ENCODE measurements at places on chromosomes 4 and X.

DNA sequence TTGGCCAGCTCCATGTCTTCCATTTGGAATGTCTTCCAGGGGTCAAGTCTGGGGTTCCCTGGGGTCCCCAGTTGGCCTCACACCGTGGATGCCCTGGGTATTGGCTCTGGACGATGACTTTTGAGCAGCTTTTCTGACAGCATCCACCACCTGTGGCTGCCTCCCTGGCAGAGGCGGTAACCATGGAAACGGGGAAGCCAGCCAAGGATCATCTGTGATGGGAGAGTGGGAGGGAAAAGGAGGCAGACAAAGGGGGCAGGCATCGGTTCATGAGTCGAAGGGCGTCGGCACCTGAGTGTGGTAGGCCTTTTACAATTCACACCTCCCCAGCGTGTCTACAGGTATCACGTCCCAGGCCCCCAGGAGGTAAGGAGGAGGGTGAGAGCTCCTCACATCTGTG, 152.2 kb downstream of the ASMT start:
- DNase-seq = peak; percentile 5

DNA sequence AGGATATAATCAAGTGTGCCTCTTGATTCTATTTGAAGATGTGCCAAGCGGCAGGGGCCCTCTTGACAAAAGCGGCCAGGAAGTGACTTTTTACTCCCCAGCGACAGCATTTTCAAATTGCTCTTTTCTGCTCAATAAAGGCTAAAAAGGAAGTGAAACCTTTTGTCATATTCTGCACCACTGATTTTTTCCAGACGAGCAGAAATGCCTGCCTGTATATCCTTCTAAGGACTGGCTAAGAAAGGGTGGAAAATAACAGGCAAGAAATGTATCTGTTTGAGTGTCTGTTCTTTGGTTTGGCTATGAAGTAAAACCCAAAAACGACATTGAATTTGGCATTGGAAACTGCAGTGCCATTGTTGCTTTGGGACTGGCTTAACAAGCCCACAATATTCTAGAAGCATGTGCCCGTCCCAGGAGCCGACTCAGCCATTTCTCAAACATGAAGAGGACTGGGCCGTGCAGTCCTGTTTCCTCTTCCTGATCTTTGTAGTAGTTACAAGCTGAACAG, 25.4 kb downstream of the TMSB4X start:
- no peak for DNase-seq

GRCh38 chrX:114071412-114071811, 512.5 kb upstream of the HTR2C start:
- no peak for DNase-seq

DNA sequence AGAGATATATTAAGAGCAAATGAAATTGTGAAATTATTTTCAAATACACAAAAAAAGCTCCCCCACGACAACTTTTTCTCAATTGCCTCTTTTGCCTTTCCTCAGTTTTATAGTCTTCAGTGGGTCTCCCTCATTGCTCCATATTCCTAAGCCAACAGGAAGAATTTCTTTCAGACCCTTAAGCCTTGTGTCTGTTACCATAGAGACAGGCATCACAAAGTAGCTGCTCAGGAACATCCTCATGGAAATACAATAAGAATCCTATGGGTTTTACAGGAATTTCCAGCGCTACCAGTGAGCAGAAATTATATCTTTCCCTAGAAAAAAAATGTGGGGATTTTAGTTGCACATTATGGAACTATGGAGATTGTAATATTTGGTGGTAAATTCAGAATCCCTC, 121.9 kb upstream of the DMD start:
- no peak for DNase-seq

DNA sequence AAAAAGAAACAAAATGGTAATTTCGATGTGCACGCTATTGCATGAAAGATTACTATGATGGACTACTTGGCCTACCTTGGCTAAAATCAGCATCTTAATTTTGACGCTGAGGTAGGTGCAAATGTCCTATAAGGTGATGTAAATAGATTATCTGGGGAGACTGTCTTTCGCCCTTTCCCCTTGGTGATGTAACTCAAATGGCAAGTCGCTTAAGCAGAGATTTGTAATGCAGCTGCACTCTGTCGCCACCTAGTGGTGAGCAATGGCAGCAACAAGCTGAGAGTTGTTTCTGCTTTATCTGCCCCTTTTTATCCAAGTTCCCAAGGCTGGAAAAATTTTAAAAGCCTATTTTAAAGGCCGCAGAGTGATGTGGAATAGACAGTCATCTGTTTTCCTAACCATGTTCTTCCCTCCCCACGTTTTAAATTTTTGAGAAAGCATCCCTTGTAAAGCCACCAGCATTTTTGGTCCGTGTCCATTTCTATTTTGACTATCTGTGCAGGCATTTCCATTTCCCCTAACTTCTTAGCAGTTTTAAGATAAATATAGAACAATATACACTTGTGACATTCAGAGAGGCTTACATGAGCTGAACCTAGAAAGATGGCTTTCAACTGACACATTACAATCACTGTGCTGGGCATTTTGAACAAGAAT, 62.4 kb upstream of the PDLIM3 start:
- DNase-seq = peak; percentile 40
